ENCODE measurements at places on chromosomes 5 and 9.

DNA sequence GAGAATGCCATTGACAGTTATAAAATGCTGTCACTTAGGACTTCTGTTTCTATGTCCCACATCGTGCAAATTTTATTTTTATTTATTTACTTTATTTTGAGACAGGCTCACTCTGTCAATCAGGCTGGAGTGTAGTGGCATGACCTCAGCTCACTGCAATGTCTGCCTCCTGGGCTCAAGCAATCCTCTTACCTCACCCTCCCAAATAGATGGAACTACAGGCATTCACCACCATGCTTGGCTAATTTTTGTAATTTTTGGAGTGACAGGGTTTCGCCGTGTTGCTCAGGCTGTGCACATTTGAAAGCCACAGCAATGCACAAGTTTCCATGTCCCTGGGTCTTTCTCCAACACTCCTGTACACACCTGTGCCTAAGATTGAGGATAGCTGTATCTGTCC, 51.8 kb downstream of the ADAMTS16 start:
- no peak for DNase-seq

DNA sequence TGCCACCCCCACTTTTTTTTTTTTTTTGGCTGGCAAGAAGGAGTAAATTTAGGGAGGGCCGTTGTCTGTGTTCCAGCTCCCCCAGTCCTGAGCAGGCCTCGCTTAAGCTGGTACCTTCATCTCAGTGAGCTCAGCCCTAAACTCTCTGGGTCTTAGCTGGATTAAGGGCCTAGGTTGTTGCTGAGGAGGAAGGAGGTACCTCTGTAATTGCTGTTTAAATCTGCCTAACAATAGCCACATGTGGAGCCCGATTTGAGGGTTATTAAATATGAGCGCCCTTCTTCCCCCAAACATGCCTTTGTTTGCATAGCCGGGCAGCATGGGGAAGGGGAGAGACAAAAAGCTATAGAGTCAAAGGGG, 179.0 kb upstream of the PITX1 start:
- no peak for DNase-seq

GRCh38 chr5:36403632-36404311, 102.1 kb upstream of the RANBP3L start:
- DNase-seq = no peak

- no peak for DNase-seq
Measured at GRCh38 chr5:172186114-172186695, 1.8 kb downstream of the STK10 start.

GRCh38 chr5:13746026-13746425, 198.5 kb downstream of the DNAH5 start:
- no peak for DNase-seq

DNA sequence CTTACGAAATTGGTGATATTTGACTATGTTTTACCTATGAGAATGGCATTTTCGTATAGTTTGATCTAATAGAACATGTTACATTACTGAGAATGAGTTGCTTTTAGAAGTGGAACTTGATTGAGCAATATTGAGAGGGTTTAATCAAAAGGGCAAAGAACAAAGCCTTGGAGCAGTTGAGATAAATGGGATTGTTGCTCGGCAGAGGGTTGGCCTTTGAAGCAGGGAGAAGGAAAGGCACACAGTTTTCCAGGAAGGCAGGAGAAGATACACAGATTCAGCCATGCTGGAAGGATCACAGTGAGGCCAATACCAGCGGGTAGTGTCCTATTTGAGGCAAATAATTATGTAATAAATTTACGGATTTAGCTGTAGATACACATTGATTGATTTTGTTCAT, 19.5 kb downstream of the MAN2A1 start:
- no peak for DNase-seq
